ENCODE measurements at places on chromosomes 3 and 15. TPM values are rescaled to one million over a fixed set of nuclear protein-coding genes. Genes with fewer than 3 reads are reported as not detected.
A peak's percentile ranks its signal among the peaks of the same experiment; 100 is the strongest.

DNA sequence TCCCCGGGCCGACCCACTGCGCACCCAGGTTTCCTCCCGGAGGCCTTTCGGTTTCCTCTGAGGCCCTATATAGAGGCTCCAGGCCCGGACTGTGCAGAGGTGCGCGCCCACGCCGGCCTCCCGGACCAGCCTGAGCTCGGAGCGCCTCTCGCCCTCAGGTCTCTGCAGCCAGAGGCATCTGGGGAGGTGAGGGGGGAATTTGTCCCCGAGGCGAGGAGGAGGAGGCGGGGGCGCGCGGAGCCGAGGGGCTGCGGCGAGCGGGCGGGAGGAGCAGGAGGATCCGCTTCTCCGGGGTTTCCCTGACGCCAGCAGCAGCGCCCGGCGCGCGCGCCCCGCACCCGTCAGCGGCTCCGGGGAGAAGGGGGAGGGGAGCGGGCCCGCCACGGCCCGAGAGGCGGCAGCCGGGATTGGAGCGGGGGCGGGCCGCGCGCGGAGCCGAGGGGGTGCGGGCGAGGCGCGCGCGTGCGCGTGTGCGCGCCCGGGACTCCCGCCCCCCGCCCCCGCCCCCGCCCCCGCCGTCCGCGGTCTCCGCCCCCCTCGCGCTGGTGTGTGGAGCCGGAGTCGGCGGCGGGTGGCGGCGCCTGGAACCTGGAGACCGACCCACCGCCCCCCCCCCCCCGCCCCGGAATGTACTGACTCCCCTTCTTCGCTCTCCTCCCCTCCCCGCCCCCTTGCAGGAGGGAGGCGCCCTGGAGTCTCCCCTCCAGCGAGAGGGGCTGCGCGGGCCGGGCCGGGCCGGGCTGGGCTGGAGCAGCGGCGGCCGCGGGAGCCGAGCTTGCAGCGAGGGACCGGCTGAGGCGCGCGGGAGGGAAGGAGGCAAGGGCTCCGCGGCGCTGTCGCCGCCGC, at the start of gene NEO1:
Gene NEO1 (plus strand): TSS at position 657 of the 846 bp plus-strand sequence. CDS start 213 bp downstream, outside the sequence.
- no peaks in the 10 kb centered on the region for H3K36me3 ChIP-seq
- H3K27ac ChIP-seq, result peak within 1 kb of the TSS; percentile 96
- peaks cover 5% of the 10 kb centered on the region for H3K4me1 ChIP-seq
- peak; percentile 88 for DNase-seq
- no peaks in the 10 kb centered on the region for H3K27me3 ChIP-seq

DNA sequence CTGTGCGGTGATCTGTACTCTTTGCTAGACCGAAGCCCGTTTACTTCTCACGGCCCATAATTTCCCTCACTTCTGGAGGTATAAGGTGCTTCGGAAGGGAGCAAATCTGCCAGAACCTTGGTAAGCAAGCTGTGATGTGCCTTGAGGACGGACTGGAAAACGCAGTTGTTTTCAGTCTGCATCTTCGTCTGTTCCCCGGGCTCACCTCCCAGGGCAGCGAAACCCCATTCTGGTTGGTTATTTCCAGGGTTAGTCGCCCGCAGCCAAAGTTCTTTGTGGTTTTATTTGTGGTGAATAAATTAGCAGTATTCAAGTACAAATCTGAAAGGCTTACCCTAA, 401 bp downstream of the RAMAC start:
- peaks cover 7% of the 10 kb centered on the region for H3K4me1 ChIP-seq
- DNase-seq, result no peak
- H3K36me3 ChIP-seq, result no peaks in the 10 kb centered on the region
- H3K27ac ChIP-seq, result peak overlapping the region; percentile 80

DNA sequence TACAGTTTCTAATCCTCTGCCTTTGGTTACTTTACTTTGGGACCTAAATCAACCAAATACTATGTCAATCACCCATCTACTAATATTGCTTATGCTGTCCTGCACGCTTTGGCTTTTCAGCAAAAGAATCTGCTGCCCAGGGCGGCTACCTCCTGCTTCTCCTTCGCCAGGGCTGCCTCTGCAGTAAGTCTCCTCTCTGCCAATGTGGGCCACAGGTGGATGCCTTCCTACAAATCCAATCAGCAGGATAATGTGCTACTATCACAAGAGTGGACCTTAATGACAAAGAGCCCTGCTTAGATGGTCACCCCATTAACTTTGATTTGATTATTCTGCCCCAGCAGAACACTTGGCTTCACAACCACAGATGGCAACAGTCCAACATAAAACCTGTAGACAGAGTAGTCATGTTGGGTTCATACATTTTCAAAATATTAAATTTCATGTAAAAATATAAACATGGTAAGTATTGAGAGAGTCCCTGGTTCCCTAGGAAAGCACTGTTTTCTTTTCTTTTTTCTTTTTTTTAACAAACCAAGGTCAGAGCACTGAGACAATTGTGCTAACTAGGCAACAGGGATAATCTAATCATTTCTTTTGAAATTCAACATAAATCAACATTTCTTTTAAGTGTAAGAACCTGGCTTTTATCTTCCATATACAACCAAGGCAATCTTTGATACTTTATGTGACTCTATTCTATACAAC, 298.3 kb downstream of the ZBTB20 start:
- no peak for DNase-seq
- H3K36me3 ChIP-seq, result no peaks in the 10 kb centered on the region
- no peaks in the 10 kb centered on the region for H3K27me3 ChIP-seq
- no peak overlapping the region for H3K4me3 ChIP-seq

- no peaks in the 10 kb centered on the region for H3K36me3 ChIP-seq
- H3K27me3 ChIP-seq, result no peaks in the 10 kb centered on the region
- H3K4me1 ChIP-seq, result peaks cover 9% of the 10 kb centered on the region
- H3K27ac ChIP-seq, result peak overlapping the region; percentile 40
Observed at GRCh38 chr15:63463793-63464192, 40.6 kb upstream of the USP3 start.

DNA sequence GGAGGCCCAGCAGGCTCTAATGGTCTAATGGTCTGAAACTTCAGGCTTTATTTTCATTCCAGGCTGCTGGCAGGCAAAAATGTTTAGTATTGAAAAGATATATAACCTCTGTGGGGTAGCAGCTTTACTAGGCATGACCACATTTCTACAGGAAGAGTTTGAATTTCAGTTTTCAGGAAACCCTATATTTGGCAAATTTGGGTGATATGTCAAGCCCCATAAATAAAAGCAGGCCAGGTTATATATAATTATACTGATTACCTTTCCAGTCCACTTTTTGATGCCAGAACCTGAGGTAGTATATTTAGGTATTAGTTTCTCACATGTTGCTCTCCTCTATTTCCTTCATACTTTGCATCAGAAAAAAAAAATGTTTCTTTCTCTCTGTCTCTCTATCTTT, 37.2 kb upstream of the PHLDB2 start:
- no peaks in the 10 kb centered on the region for H3K4me1 ChIP-seq
- no peaks in the 10 kb centered on the region for H3K36me3 ChIP-seq
- H3K4me3 ChIP-seq, result no peak overlapping the region

DNA sequence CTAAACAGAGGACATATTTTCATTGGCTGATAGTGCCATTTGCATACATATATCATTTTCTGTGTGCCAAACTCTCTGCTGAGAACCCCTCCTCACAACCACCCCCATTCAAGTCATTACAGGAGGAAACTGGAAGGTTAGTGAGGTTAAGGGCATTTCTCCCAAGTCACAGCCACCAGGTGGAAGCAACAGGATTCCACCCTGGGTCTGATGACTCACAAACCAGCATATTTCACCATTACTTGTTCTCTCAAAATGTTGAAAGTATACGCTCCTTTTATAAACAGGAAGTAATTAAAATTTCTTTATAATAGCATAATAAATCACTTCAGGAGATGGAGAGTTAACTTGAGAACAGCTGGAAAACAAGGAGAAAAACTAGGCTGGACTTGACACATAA, 398.6 kb upstream of the WNT5A start:
- H3K4me3 ChIP-seq, result no peak overlapping the region
- no peaks in the 10 kb centered on the region for H3K4me1 ChIP-seq
- no peak overlapping the region for H3K27ac ChIP-seq
- no peak for DNase-seq
- H3K36me3 ChIP-seq, result no peaks in the 10 kb centered on the region

DNA sequence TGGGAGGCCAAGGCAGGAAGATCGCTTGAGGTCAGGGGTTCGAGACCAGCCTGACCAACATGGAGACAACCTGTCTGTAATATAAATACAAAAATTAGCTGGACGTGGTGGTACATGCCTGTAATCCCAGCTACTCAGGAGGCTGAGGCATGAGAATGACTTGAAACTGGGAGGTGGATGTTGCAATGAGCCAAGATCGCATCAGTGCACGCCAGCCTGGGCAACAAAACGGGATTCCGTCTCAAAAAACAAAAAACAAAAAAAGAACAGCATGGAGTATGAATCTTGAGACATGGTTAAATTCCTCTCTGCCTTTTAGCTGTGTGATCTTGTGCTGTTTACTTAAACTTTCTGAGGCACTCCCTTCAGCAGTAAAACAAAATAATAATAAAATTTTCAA, 244.9 kb downstream of the FGF12 start:
- H3K4me1 ChIP-seq, result no peaks in the 10 kb centered on the region
- H3K27ac ChIP-seq, result no peak overlapping the region
- H3K36me3 ChIP-seq, result no peaks in the 10 kb centered on the region
- DNase-seq, result no peak
- no peaks in the 10 kb centered on the region for H3K27me3 ChIP-seq

- H3K4me3 ChIP-seq, result no peak overlapping the region
- DNase-seq, result no peak
- no peak overlapping the region for H3K27ac ChIP-seq
- no peaks in the 10 kb centered on the region for H3K27me3 ChIP-seq
- no peaks in the 10 kb centered on the region for H3K36me3 ChIP-seq
Observed at GRCh38 chr3:146072824-146073223, 88.2 kb downstream of the PLOD2 start.

DNA sequence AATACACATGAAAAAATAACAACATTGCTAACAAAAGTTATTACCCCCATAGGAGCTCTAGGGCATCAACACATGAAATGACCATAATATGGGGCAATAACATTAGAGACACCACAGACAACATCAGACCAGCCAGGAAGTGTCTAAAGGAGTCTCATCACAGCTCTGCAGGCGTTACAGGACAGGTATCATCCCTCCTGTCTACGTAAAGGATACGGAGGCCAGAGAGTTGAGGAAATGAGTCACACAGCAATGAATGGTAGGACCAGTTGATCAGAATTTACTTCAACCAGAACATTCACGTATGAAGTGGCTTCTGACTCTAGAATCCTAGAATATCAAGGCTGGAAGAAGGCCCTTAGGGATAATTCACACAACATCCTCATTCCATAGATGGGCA, 1.8 kb downstream of the NME9 start:
- H3K36me3 ChIP-seq, result no peaks in the 10 kb centered on the region
- H3K4me3 ChIP-seq, result no peak overlapping the region
- no peaks in the 10 kb centered on the region for H3K4me1 ChIP-seq
- no peaks in the 10 kb centered on the region for H3K27me3 ChIP-seq

GRCh38 chr3:65638301-65638700, 400.4 kb downstream of the MAGI1 start:
- H3K4me1 ChIP-seq, result no peaks in the 10 kb centered on the region
- H3K4me3 ChIP-seq, result no peak overlapping the region
- no peak for DNase-seq
- no peaks in the 10 kb centered on the region for H3K36me3 ChIP-seq

GABRA5 gene
- total RNA-seq, result not detected

DNA sequence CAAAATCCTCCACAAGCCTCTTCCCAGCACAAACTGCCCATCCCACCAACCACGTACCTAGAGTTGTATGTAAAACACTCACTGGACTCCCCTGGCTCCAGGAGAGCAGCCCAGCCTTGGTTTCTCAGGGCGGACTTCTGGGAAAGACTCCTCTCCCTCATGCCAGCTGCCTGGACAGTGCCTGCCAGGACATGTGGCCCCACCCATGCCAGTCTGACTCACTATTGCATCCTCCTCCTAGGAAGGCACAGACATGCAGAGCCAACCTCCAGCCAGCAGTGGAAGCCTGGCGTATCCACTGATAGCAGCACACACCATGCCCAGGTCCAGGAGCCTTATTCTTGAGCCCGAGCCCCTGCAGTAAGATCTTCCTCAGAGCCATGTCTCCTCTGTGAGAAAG, 8.6 kb downstream of the PKM start:
- H3K27me3 ChIP-seq, result no peaks in the 10 kb centered on the region
- no peak overlapping the region for H3K4me3 ChIP-seq
- peak overlapping the region; percentile 55 for H3K27ac ChIP-seq
- peaks cover 7% of the 10 kb centered on the region for H3K4me1 ChIP-seq
- no peaks in the 10 kb centered on the region for H3K36me3 ChIP-seq
